Naive thymus-derived CD8-positive, alpha-beta T cell (primary cell): ENCODE measurements at places on chromosomes 7 and 10. TPM values are rescaled to one million over a fixed set of nuclear protein-coding genes. Genes with fewer than 3 reads are reported as not detected.
A peak's percentile ranks its signal among the peaks of the same experiment; 100 is the strongest.

RELN gene
- total RNA-seq, result not detected

DDIT4 gene
- 29.6 TPM for total RNA-seq

ACTL6B gene
- total RNA-seq, result not detected

DYNC1I1 gene
- not detected for total RNA-seq

ZMIZ1 gene
- total RNA-seq, result 11.6 TPM

DNA sequence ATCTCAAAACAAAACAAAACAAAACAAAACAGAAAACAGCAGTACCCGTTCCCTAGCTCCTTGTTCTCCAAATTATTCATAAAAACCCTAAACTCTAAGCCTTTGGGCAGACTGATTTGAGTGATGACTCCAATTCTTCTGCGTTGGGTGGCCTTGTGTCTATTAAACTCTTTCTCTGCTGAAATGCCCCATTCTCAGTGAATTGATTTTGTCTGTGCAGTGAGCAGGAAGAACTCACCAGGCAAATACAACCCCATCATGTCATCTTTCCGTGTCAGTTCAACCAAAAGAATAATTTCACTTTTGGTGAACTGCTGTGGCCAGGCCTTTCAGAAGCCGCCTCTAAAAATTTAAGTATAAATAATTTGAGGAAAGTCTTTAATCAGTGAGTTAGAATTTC is 18.5 kb upstream of the TSPAN13 start:
- no peaks in the 10 kb centered on the region for H3K4me1 ChIP-seq
- DNase-seq, result no peak
- H3K4me3 ChIP-seq, result no peak overlapping the region
- no peaks in the 10 kb centered on the region for H3K27me3 ChIP-seq

GRCh38 chr7:156667110-156667426 is 26.5 kb downstream of the RNF32 start:
- H3K27ac ChIP-seq, result no peak overlapping the region
- no peak for DNase-seq
- H3K36me3 ChIP-seq, result peaks cover 12% of the 10 kb centered on the region

GRCh38 chr10:122054048-122055025 is 65.4 kb downstream of the TACC2 start:
- no peak for DNase-seq
- no peak overlapping the region for H3K27ac ChIP-seq
- H3K36me3 ChIP-seq, result no peaks in the 10 kb centered on the region
- no peaks in the 10 kb centered on the region for H3K4me1 ChIP-seq
- peaks cover under 1% of the 10 kb centered on the region for H3K27me3 ChIP-seq
- H3K4me3 ChIP-seq, result no peak overlapping the region

GRCh38 chr7:91519241-91520158 is 255.3 kb downstream of the FZD1 start:
- no peaks in the 10 kb centered on the region for H3K27me3 ChIP-seq
- H3K27ac ChIP-seq, result no peak overlapping the region
- H3K4me3 ChIP-seq, result no peak overlapping the region
- H3K36me3 ChIP-seq, result no peaks in the 10 kb centered on the region

DNA sequence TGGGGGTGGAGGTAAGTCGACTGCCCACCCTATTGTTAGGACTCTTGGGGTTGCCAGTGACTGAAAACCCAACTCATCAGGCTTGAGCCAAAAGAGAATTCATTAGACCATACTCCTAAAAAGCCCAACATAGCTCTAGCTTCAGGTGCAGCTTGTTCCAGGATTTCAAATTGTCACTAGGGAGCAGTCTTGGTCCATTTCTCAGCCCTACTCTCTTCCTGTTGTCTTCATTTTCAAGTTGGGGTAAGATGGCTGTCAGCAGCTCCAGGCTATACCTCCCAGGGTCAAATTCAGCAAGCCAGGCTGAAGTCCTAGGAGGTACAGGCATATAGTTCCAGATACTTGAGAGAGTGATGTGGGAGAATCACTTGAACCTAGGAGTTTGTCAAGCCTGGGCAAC is 14.9 kb upstream of the COL13A1 start:
- no peak for DNase-seq
- no peaks in the 10 kb centered on the region for H3K36me3 ChIP-seq
- H3K4me1 ChIP-seq, result no peaks in the 10 kb centered on the region
- H3K27me3 ChIP-seq, result peaks cover 11% of the 10 kb centered on the region

- peaks cover 5% of the 10 kb centered on the region for H3K4me1 ChIP-seq
- no peak overlapping the region for H3K27ac ChIP-seq
- H3K27me3 ChIP-seq, result no peaks in the 10 kb centered on the region
- no peak for DNase-seq
- peaks cover 9% of the 10 kb centered on the region for H3K36me3 ChIP-seq
Measured at GRCh38 chr7:16399265-16399831, 22.0 kb downstream of the CRPPA start.

GRCh38 chr7:131173145-131173890 is 154.4 kb upstream of the MKLN1 start:
- H3K27ac ChIP-seq, result no peak overlapping the region
- no peaks in the 10 kb centered on the region for H3K36me3 ChIP-seq
- no peak overlapping the region for H3K4me3 ChIP-seq
- H3K27me3 ChIP-seq, result no peaks in the 10 kb centered on the region

GRCh38 chr7:110386006-110386405 is 704.9 kb upstream of the LRRN3 start:
- no peak overlapping the region for H3K27ac ChIP-seq
- no peaks in the 10 kb centered on the region for H3K36me3 ChIP-seq
- DNase-seq, result no peak
- no peak overlapping the region for H3K4me3 ChIP-seq
- H3K27me3 ChIP-seq, result no peaks in the 10 kb centered on the region
- no peaks in the 10 kb centered on the region for H3K4me1 ChIP-seq

- no peak overlapping the region for H3K4me3 ChIP-seq
- H3K27me3 ChIP-seq, result peaks cover 1% of the 10 kb centered on the region
- H3K36me3 ChIP-seq, result no peaks in the 10 kb centered on the region
- H3K4me1 ChIP-seq, result peaks cover 9% of the 10 kb centered on the region
Measured at GRCh38 chr10:47025253-47025539, 114.0 kb downstream of the PTPN20 start.

DNA sequence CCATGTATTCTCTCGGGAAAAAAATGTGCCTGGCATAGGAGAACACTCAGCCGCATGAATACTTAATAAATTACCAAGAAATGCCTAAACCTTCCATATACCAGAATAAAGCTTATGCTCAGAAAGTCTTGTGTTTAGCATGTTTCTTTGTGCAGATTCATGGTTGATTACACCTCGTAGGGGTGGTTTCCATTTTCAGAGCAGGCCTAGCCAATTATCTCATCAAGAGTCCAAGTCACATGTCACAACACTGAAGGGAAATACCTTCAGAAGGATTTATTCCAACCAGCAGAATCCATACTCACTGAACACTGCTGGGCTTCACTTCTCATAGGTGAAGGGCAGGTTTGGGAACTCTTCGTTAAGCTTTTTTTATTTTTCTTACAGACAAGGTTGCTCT is 539.7 kb downstream of the PLXDC2 start:
- no peak overlapping the region for H3K27ac ChIP-seq
- H3K4me3 ChIP-seq, result no peak overlapping the region
- H3K4me1 ChIP-seq, result no peaks in the 10 kb centered on the region

DNA sequence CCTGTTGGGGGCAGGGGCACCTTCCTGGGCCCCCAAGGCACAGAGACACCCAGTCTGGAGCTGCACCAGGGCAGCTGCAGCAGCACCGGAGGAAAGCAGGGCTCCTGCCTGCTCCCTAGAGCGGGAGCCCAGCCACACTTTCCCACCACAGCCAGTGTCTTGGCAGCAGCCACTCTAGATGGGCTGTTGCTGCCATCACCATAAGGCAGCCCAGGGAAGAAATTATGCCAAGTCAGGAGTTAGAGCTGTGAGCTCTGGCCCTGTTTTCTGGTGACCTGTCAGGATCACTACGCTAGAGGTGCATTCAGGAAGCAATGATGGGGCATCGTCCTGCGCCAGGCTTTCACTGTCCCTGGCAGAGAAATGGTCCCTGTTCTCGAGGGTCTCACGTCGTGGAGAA is 38.0 kb upstream of the ZNRF2 start:
- H3K4me1 ChIP-seq, result peaks cover 19% of the 10 kb centered on the region
- H3K4me3 ChIP-seq, result no peak overlapping the region
- H3K27ac ChIP-seq, result no peak overlapping the region
- no peaks in the 10 kb centered on the region for H3K36me3 ChIP-seq
- H3K27me3 ChIP-seq, result peaks cover 4% of the 10 kb centered on the region

DNA sequence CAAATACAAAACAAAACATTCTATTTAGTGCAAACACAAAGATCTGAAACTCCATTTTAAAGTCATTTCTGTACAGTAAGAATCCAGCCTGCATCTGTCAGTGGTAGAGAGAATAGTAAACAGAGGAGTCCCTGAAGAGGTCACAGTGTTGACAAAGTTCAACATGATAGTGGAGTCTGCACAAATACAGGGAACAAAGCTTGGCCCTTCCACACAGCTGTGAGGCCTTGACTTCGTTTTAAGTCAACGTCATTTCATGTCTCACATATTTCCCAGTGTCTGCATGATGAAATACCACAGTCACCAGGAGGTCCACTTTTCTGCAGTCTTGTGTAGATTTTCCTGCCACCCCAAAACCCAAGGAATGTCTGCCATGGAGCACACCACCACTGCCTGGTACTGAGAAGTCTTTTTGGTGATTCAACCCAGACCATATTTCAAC is 33.0 kb downstream of the CYP26A1 start:
- no peak for DNase-seq
- H3K4me1 ChIP-seq, result no peaks in the 10 kb centered on the region
- peaks cover 4% of the 10 kb centered on the region for H3K27me3 ChIP-seq
- peaks cover 12% of the 10 kb centered on the region for H3K36me3 ChIP-seq

- H3K4me1 ChIP-seq, result no peaks in the 10 kb centered on the region
- H3K27ac ChIP-seq, result no peak overlapping the region
- no peak overlapping the region for H3K4me3 ChIP-seq
- H3K27me3 ChIP-seq, result peaks cover 7% of the 10 kb centered on the region
Measured at GRCh38 chr7:71618278-71618677, 486.3 kb downstream of the GALNT17 start.

DNA sequence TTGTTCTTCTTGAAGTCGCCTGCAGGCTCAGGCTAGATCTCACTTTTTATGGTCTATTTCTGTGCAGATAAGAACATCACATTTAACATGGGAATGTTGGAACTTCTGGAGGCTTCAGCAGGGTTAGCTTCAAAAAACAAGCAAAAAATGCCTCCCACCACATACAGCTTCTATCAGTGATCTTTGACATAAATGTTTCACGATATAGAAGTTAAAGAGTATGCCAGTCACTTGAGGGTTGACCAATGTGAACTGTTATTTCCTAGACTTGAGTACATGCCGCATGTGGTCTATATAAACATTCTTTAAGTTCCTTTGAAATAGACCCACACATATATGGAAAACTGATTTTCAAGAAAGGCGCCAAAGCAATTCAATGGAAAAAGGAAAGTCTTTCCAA is 219.2 kb upstream of the KLF14 start:
- no peaks in the 10 kb centered on the region for H3K36me3 ChIP-seq
- H3K27me3 ChIP-seq, result no peaks in the 10 kb centered on the region
- peak overlapping the region; percentile 13 for H3K27ac ChIP-seq

DNA sequence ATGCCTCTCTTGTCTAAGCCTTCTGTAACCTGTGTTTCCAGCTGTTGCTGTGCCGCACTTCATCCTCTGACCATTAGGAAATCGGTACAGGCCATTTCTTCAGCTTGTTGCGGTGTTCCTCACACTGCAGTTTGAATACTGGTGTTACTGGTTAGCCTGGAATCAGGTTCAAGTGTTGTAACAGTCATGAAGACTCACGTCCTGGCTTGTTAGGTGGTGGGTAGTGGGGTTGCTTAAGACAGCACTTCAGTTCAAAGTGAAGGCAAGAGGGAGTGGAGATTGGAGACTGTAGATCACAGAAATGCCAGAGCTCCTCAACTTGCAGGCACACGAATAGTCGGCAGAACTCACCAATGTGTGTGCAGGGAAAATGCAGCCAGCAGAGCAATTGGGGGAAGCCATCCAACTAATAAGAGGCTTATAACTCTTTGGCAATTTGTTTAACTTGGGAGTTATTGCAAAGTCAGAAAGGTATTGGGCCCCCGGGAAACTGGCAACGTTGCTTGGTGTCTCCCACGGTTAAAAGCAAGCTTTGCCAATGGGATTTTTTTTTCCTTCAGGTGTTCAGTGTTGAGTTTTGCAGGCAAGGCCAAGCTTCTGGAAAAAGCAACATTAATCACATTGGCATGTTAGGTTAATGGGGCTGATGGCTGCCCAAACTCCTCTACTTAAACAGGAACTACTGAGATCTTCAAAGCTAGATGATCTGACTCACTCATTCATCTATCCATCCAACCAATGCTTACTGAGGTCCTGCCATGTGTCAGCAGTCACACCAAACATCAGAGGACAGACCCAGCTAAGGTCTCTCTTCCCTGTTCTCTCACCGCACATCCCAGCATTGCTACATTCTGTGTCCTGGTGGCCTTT is 380.9 kb downstream of the GATA3 start:
- H3K27me3 ChIP-seq, result no peaks in the 10 kb centered on the region
- no peaks in the 10 kb centered on the region for H3K36me3 ChIP-seq

DNA sequence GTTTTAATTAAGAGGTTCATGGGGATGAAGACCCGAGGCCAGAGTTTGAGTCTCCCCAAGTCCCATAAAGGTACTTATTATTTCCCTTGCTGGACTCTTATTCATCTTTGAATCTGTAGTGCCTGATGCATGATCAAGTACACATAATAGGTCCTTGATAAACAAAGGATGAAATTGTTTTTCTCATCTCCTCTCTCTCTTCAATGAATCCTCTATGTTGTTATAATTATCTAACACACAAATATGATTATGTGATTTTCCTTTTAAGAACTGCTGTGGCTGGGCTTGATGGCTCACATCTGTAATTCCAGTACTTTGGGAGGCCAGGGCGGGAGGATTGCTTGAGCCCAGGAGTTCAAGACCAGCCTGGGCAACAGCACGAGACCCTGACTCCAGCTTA is 117.7 kb downstream of the BAMBI start:
- H3K27me3 ChIP-seq, result peaks cover 17% of the 10 kb centered on the region
- H3K36me3 ChIP-seq, result no peaks in the 10 kb centered on the region
- DNase-seq, result no peak

- no peak overlapping the region for H3K27ac ChIP-seq
- no peaks in the 10 kb centered on the region for H3K36me3 ChIP-seq
- DNase-seq, result no peak
Measured at GRCh38 chr10:24292304-24293293, 83.7 kb downstream of the KIAA1217 start.

- peak; percentile 53 for DNase-seq
- H3K27ac ChIP-seq, result peak overlapping the region; percentile 24
Measured at GRCh38 chr10:68423522-68423921, 16.4 kb upstream of the RUFY2 start.

- no peak for DNase-seq
- H3K4me1 ChIP-seq, result no peaks in the 10 kb centered on the region
- no peaks in the 10 kb centered on the region for H3K27me3 ChIP-seq
- no peak overlapping the region for H3K4me3 ChIP-seq
Measured at GRCh38 chr7:94856643-94857042, 50.8 kb upstream of the PPP1R9A start.

GRCh38 chr10:75428434-75429158 is 2.8 kb upstream of the LRMDA start:
- H3K27me3 ChIP-seq, result peaks cover 49% of the 10 kb centered on the region
- H3K4me3 ChIP-seq, result no peak overlapping the region
- no peak overlapping the region for H3K27ac ChIP-seq
- peaks cover 11% of the 10 kb centered on the region for H3K4me1 ChIP-seq
- DNase-seq, result no peak
